Fibroblast of lung (primary cell): ENCODE measurements at places on chromosomes 6 and 20.

DNA sequence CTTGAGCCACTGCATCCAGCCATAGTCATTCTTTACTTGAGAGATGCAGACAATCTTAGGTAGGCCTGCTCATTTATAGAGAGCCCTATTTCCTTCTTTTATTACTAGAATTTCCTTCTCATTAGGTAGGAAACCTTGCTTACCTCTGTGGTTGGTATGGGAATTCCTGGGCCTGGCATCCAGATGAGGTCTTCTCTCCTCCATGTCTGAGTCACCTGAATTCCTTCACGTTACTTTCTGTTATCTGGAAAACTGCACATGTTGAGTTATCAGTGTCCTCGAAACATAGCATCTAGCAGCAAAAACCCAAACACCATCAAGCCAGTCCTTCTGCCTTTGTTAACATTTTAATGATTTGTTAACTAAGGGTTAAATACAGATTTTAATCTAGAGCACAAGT lies 2.2 kb downstream of the ZNFX1 start:
- H3K27me3 ChIP-seq: no peaks in the 10 kb centered on the region
- DNase-seq: peak; percentile 52
- peak overlapping the region; percentile 0 for H3K27ac ChIP-seq
- H3K4me3 ChIP-seq: no peak overlapping the region
- peaks cover 19% of the 10 kb centered on the region for H3K36me3 ChIP-seq
- peaks cover 3% of the 10 kb centered on the region for H3K4me1 ChIP-seq

DNA sequence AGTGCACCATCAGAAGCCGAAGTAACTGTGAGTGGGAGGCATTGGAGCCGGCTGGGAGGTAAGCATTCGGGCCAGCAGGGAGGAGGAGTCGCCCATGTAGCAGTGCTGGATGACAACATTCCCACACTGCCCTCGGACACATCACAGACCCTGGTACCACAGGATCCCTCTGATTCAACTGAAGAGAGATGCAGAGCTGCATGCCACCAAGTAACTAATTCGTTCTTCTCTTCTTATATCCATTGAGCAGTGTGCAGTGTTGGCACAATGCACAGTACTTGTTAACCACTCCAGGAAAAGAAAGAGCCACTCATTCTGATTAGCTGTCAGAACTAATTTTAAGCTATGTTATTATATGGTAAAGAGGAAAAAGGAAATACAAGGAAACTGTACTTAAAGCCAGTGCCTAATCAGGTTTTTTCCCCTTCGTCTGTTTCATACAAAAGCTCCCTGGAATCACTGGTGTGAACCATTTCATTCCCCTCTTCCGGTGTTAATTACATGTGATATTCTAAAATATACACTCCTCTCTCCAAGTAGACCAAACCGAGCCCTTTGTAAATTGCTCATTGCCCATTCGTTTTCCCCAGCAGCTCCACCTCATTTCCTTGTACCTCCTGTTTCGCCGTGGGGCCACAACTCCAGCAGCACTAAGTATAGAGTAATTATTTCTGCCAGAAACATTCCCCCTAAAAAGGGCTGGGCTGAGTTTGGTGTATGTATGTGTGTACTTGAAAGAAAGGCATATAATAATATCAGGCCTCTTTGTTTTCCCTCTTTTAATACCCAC lies 32.4 kb upstream of the ADTRP start:
- H3K4me3 ChIP-seq: no peak overlapping the region
- no peaks in the 10 kb centered on the region for H3K4me1 ChIP-seq
- no peak overlapping the region for H3K27ac ChIP-seq

DNA sequence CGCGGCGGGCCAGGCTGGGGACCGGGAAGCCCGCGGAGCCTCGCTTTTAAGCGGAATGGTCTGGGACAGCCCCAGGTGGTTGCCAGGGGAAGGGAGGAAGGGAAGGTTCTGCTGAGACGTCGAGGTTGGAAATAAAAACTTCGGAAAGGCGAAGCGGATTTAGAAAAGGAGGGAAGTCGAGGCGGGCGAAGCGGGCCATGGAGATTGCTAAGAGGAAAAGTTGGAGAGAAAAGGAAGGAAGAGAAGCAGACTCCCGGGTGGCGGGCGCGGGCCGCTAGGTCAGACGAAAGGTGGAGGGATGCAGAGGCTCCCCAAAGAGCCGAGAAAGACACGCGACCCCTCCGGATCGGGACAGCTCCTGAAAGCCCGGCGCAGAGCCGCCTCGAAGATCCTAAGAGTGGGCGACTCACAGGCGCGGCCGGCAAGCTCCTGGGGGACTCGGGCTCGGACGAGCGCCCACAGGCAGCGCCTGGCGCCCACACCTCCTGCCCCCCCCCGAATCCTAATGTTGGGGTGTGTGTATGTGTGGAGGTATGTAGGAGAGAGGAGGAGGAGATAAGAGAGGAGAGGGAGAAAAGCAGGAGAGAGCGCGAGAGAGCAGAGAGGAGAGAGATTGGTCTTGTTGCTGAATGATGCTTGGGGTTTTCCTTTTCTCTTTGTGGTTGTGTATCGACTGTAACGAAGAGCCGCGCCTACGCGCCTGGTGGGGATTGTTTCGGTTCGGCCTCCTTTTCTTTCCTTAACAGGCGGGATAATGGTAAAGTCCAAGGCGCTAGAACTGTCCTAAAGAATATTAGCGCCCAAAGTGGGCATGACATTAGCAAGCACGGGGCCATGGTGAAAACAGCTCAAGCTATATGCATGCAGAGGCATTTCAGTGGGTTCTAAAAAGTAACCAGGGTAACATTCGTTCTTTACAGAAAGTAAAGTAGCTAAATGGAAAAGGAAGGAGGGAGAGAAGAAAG lies 1.5 kb downstream of the TFAP2B start:
- no peak overlapping the region for H3K4me3 ChIP-seq
- H3K36me3 ChIP-seq: no peaks in the 10 kb centered on the region
- no peak for DNase-seq
- H3K4me1 ChIP-seq: no peaks in the 10 kb centered on the region

GRCh38 chr20:10547276-10548114 lies 112.4 kb downstream of the SLX4IP start:
- no peaks in the 10 kb centered on the region for H3K4me1 ChIP-seq
- H3K27ac ChIP-seq: no peak overlapping the region
- DNase-seq: no peak
- H3K36me3 ChIP-seq: no peaks in the 10 kb centered on the region

- no peak overlapping the region for H3K27ac ChIP-seq
- DNase-seq: peak; percentile 47
- no peak overlapping the region for H3K4me3 ChIP-seq
- no peaks in the 10 kb centered on the region for H3K27me3 ChIP-seq
These were observed 179.4 kb upstream of the AFDN start for GRCh38 chr6:167647306-167647705.

GRCh38 chr6:7129784-7130569 lies 22.2 kb downstream of the RREB1 start:
- H3K27me3 ChIP-seq: no peaks in the 10 kb centered on the region
- no peaks in the 10 kb centered on the region for H3K4me1 ChIP-seq
- no peak overlapping the region for H3K4me3 ChIP-seq

GRCh38 chr6:129212081-129212480 lies 329.1 kb downstream of the LAMA2 start:
- no peaks in the 10 kb centered on the region for H3K4me1 ChIP-seq
- no peak overlapping the region for H3K4me3 ChIP-seq
- no peak overlapping the region for H3K27ac ChIP-seq
- no peaks in the 10 kb centered on the region for H3K27me3 ChIP-seq

- no peak overlapping the region for H3K4me3 ChIP-seq
- no peaks in the 10 kb centered on the region for H3K4me1 ChIP-seq
- H3K27ac ChIP-seq: no peak overlapping the region
- H3K36me3 ChIP-seq: no peaks in the 10 kb centered on the region
These were observed 95.4 kb downstream of the CDH4 start for GRCh38 chr20:61347443-61347842.

DNA sequence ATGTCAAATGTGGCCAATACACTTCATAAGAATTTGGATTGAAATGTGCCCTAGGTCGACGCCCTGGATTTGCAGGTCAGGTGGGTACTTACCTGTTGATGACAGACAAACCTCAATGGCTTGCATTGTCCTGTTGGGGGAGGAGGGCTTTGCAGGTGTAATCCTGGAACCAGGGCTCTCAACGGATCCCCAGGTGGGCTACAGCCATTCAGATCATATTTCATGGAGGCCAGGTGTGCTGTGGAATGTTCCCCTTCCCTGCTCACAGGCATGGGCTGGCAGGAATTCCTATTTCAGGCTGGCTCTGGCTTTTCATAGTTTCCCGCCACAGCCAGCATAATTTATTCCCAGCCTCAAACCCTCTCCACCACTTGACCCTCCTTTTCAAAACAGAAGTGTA lies 254.7 kb downstream of the SMOC2 start:
- H3K4me1 ChIP-seq: no peaks in the 10 kb centered on the region
- no peaks in the 10 kb centered on the region for H3K27me3 ChIP-seq
- DNase-seq: no peak
